ENCODE measurements at places on chromosomes 2 and 18.

GRCh38 chr2:230929381-230930148 is 4.5 kb upstream of the GPR55 start:
- no peak for DNase-seq

DNA sequence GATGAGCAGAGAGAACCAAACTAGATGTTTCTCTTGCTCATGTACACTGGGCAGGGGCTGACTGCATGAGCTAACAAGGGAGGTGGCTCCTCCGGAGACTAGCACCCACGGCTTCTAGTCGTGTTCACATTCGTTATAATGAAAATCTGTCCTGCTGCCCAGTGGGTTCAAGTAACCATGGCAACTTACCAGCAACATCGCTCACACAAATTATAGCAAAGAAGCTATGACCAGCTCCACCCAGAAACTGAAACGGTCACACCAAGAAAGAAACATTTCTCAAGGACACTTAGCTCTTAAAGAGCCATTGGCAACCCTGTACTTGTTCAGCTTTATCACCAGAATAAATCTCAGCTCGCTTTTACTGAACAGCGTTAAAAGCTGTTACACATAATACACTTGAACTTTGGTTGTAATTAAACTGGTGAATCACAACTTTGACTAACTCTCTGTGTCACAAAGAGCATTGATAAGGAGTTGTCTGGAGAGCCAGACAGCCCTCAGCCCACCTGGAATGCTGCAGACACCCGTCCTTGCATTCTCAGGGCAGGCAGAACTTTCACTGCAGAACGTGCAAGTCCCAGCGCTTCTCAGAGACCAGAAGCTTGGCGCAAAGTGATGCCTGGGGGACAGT is 141.2 kb downstream of the PID1 start:
- no peak for DNase-seq

- no peak for DNase-seq
These were observed 323.1 kb downstream of the NBAS start for GRCh38 chr2:15238028-15238427.

DNA sequence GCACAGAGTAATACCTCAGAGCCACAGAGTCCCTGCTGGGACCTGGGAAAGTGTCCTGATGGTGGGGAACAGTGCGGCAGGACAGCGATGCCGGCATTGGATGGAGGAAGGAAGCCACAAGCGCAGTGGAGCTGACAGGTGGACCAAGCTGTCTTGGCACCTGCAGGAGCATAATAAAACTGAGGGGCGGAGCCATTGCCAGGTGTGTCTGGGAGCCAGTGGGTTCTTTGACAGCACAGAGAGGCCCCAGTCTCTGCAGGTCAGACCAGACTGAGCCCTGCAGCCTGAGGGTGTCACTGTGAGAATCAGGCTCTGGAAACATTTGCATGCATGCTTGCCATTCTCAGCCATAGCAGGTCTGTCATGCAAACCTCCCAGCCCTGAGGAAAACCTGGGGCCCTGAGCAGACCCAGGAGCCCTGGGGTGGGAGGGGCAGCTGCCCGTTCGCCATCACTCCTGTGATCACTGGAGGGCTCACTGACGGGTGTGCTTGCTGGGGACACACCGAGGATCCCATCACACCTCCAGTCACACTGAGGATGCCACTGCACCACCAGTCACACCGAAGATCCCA is 210.5 kb upstream of the HDAC4 start:
- DNase-seq: no peak

- no peak for DNase-seq
These were observed 22.9 kb upstream of the RPL37A start for GRCh38 chr2:216475767-216476166.

DNA sequence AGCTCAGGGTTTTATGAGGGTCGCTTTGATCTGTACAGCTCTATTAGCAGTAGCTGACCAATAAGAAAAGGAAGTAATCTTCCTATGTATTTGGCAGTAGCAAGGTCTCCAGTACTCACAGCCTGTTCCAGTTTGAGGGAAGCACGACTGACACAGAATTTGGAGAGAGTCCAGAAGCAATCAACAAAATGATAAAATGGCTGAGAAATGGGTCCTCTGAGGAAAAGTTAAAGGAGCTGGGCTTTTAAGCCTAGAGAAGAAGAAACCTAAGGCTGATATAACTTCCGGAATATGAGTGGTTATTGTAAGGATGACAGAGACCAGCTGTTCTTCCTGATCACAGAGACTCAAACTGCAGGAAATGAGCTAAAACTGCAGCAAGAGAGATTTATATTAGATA is 382.8 kb downstream of the GPD2 start:
- DNase-seq: no peak

DNA sequence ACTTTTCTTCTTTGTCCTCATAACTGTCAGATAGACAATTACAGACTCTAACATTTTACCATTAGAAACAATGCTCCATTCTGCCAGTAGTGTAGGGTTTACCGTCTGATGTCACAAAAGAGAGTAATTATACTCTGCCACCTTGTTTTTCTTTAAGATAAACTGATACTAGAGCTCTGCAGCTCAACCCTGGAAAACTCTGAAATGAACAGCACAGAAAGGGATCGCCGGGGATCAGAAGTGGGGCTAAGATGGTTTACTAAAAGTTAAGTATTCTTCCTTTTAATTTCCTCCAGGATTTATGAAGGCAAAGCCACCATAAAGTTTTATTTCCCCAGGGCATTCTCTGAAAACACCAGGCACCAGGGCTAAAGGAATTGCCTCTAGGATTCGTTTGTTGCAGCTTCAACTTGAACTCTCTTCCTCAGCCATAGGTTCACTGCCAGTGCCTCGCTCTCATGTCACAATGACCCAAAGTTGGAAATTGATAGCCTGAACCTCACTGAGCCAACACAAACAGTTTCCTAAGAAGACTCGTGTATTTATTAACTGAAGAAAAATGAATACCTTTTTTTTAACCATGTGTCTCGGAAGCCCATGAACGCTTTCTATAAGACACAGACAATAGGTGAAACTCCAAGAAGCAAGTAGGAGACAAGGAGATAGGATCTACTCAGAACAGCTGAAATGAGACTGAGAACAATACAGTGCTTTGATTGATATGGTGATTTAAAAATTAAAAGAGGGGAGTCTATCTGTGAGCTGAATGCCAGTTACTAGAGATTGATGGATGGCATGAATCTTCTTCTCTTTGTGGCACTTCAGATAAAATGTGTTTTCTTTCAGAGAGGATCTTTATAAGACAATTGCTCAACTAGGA is 121.5 kb upstream of the SPATS2L start:
- DNase-seq: no peak

DNA sequence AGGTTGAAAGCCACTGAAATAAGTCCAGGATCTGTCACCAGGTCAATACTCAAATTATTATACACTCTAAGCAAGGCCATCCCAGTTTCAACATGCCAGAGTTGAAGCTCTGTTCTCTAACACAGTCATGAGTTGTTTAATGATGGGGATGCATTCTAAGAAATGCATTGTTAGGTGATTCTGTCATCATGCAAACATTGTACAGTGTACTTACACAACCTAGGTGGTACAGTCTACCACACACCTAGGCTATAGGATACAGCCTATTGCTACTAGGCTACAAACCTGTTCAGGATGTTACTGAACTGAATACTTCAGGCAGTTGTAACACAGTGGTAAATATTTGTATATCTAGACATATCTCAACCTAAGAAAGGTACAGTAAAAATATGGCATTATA is 162.2 kb downstream of the BAZ2B start:
- DNase-seq: no peak

- no peak for DNase-seq
These were observed 32.1 kb upstream of the SIGLEC15 start for GRCh38 chr18:45793264-45793965.

DNA sequence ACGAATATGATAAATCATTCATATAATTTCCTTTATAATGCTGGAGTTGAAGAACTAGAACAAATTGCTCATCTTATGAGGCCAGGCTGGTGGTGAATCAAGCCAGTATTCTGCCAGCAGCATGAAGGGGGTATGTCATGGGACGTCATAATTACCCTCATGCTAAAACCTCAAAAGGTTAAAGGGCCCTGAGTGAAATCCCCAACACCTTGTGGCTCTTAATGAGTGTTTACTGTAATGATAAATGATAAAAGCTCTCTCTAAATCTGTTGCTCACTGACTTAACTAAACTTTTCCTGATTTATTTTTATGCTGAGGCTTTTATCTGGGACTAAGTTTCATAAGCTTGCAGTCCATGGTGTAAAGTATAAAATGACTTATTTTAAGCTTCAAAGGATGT is 18.3 kb upstream of the NEDD4L start:
- DNase-seq: no peak

- no peak for DNase-seq
These were observed 118.8 kb downstream of the RTN4 start for GRCh38 chr2:54931473-54931872.

DNA sequence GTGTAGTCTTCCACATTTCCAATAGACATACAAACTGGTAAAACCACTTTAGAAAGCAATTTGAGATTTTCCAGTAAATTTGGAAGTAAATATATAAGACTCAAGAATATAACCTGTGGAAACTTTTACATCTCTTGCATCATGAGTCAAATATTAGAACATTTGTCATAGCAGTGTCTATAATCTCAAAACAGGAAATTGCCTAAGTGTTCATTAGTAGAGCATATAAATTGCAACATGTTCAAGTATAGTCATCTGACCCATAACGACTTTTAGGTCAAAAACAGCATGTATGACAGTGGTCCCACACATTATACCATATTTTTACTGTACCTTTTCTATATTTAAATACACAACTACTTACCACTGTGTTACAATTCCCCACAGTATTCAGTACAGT is 555.9 kb upstream of the VRK2 start:
- no peak for DNase-seq

DNA sequence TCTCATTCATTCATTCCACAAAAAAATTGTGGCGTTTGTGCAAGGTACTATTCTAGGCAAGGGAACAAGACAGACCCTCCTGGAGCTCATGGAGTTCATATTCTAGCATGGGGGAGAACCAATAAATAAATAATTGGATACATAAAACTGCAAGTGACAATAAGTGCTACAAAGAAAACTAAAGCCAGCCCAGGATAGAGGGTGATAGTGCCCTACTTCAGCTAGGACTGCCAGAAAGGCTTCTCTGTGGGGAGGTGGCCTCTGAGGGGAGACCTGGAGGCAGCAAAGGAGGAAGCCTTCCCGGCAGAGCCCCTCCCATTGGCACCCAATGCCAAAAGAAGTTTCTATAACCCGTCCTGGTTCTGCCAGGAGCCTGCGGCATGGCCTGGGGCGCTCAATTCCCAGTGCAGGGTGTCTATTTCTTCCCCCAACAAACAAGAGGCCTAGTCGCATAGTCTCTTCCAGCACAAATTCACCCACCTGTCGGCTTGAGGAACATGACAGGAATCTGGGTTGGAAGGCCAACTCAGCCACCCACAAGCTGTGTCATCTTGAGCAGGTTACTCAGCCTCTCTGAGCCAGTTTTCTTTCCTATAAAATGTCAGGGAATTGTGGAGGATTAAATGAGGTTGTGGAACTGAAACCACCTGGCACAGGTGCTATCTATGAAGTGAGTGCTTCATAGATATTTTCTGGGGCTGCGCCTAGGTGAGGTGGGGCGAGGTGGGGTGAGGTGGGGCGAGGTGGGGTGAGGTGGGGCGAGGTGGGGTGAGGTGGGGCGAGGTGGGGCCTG is 94.3 kb downstream of the ZFP36L2 start:
- DNase-seq: no peak

- no peak for DNase-seq
These were observed 1118.2 kb downstream of the DPP10 start for GRCh38 chr2:115560666-115561065.

DNA sequence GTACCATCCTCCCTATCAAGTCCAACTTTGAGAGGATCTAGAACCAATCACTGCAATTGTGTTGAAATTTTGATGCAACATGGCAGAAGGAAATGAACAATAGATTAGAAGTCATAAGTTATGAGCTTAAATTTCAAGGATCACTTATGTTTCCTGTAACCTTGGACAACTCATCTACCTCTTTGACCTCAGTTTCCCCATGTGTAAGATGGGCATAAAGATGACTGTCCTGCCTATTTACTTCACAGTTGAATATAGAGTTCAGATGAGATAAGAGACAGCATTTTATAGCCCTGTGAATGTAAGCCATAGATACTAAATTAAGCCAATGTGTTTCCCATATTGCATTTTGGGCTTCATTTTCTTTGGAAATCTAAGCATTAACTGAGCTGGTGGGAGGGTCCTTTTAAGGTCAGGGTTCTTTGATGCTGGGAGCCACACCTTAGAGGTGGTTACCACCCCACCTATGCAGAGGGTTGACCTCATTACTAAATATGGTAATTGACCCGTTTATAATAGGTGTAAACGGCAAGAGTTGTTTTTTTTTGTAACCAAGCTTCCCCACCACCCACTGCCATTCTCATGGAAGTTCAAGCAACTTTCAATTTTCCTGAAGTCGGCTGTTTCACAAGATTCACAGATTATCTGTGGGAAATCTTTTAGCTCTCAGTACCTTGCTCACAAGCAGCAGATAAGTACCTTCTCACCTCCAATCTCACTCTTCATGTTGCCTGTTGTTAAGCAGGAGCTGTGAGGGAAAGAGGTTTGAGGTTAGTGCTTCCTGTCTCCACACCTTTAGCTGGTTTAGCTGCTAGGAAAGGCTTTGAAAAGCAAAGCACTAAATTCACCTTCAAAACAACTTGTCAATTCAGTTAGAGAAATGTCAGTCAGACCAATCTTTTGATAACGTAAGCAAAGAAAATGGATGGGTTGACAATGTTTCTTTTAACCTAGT is 13.3 kb downstream of the CD28 start:
- no peak for DNase-seq

DNA sequence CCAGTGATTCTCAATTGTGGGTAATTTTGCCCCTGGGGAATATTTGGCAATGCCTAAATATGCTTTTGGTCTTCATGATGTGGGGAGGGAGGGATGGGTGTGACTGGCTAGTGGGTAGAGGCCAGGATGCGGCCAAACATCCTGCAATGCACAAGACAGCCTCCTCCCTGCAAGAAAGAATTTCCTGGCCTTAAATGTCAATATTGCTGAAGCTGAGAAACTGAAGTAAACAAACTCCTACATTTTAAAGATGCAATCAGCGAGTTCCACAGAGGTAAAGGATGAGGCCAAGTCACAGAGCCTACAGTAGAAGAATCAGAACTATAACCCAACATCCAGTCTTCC is 272.9 kb upstream of the EPHA4 start:
- no peak for DNase-seq

DNA sequence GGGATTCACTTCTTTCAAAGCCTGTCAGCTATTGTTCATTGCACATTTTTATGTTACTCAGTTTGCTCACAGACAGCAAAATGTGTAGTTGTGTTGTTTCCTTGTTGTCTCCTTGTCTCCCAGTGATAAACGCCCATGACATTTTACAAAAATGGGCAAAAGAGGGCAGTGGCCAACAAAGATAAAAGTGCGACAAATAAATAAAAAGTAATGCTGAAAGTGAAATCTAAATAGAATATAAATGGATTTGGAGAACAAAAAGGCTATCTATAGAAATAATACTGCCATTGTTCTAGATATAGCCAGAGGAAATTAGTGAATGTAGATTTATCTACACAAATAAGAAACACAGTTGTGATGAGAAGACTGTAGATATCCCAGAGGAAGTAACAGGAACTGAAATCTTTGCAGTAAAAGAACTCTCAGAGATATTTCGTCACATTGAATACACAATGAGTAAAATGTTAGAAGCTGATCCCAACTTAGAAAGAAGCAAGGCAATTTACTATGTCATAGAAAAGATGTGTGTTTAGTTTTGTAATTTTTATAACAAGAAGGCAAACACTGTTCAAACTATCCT is 1186.2 kb upstream of the FAM98A start:
- no peak for DNase-seq

All from stimulated activated naive CD8-positive, alpha-beta T cell treated with anti-CD3 and anti-CD28 coated beads, Interleukin-15, Interleukin-2, amounts not matched to agents 100 U/mL and 50 U/mL, for 24 hours (primary cell).